ENCODE measurements at places on chromosomes 7 and 10. TPM values are rescaled to one million over a fixed set of nuclear protein-coding genes. Genes with fewer than 3 reads are reported as not detected.

ZNF32 gene
- polyA plus RNA-seq, result 73.7 TPM

EPO gene
- not detected for polyA plus RNA-seq

GIMAP7 gene
- 36.0 TPM for polyA plus RNA-seq

CCDC3 gene
- polyA plus RNA-seq, result 9.7 TPM

ATOH7 gene
- polyA plus RNA-seq, result 0.45 TPM

SCIN gene
- 62.8 TPM for polyA plus RNA-seq

CDHR1 gene
- polyA plus RNA-seq, result 0.47 TPM

CREB5 gene
- polyA plus RNA-seq, result 3.4 TPM

MET gene
- 13.4 TPM for polyA plus RNA-seq

FRG2B gene
- 0.97 TPM for polyA plus RNA-seq

SPDYE1 gene
- polyA plus RNA-seq, result not detected

CRYGN gene
- polyA plus RNA-seq, result not detected
